Stimulated activated CD8-positive, alpha-beta memory T cell treated with anti-CD3 and anti-CD28 coated beads, Interleukin-2, amount 100 ng/mL, for 48 hours (primary cell): ENCODE measurements at places on chromosomes 7 and 10.

DNA sequence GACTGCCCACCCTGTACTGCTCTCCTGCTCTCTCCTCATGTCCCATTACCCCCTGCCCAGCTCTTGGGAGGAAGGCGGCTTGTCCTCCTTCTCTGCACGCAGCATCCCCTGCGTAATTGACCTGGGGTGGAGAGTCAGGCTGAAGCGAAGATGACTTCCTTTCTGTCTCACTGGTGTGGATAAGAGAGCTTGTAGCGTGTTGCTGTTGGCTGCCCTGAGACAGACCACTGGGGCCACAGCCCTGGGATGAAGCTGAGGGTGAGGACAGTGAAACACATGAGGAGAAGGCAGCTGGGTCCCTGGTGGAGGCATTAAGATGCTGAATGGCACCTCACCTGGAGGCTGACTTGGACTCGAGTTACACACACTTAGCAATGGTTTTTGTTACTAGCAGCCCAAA lies 310.3 kb upstream of the ZNF32 start:
- DNase-seq, result no peak

- no peak for DNase-seq
Observed at GRCh38 chr10:72956001-72956400, 1.4 kb upstream of the PLA2G12B start.

DNA sequence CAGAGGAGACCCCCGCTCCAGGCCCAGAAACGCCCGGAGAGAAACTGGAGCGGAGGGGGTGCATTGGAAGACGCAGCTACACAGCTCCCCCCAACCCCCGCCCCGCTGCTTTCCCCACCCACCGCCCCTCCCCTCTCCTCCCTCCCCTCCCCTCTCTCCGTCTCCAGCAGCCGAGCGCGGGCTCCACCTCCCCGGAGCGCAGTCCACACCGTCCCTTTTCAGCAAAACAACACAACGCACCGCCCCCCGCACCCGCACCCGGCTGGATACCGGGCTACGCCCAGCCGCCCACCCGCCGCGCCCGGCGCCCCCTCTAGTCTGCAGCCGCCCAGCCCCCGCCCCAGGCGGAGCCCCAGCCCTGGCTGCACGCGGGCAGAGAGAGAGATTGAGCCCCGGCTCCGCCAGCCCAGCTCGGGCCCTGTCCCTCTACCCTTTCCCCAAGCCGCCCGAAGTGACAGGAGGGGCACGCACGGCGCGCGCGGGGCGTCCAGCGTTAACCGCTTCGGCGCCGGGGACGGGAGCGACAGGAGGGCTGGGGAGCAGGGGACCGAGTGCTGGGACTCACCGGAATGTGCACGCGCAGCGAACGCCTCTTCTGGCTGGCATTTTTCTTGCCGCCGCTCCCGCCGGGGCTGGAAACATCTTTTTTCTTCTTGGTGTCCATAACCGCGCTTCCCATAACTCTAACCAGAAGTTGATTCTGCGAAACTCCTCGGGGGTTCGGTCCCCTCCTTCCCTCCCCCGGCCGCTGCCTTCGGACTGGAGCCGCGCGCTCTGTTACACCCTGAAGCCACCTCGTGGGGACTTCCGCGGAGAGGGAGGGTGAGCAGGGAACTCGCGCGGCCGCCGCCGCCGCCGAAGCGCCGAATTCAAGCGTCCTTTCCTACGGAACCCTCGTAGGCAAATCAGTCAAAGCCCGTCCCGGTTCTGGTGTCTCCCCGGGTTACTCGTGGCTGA lies 695 bp downstream of the PRKAG2 start:
- peak; percentile 58 for DNase-seq

DNA sequence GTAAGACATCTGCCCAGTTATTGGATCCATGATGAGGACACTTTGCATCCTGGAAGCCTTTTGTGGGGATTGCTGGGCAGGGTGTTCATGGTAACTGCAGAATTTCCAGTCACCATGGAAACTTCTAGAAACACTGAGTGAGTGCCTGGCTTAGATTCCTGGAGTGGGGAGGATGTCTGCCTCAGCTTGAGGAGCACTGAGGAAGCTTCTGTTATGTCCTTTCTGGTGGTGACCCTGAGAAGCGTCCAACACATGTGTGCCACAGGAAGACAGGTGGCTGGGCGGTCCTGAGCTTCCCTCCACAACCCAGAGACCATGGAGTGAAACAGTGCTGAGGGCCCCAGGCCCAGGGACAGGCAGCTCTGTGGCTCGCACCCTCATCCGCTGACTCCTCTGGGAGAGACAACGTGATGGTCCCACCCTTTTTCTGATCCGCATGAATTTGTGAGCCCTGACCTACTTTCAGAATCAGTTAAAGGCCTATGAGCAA lies 191.8 kb upstream of the CXCL12 start:
- no peak for DNase-seq
